Aorta (tissue), 5 donors: ENCODE measurements at places on chromosomes 1 and 21. TPM values are rescaled to one million over a fixed set of nuclear protein-coding genes. Genes with fewer than 3 reads are reported as not detected.

Gene FCN3
- 11.5 TPM for total RNA-seq

Gene VASH2
- 1.8 TPM for total RNA-seq

- H3K4me1 ChIP-seq = no peaks in the 10 kb centered on the region
- H3K27ac ChIP-seq = no peak overlapping the region
Measured at GRCh38 chr21:27104846-27105431, 138.1 kb upstream of the ADAMTS5 start.

GRCh38 chr1:80629304-80629837 is 1171.4 kb upstream of the ADGRL2 start:
- no peaks in the 10 kb centered on the region for H3K36me3 ChIP-seq
- H3K4me1 ChIP-seq = no peaks in the 10 kb centered on the region
- no peaks in the 10 kb centered on the region for H3K27me3 ChIP-seq
- H3K27ac ChIP-seq = no peak overlapping the region
- H3K4me3 ChIP-seq = no peak overlapping the region

- no peak for DNase-seq
- H3K27ac ChIP-seq = no peak overlapping the region
- H3K4me1 ChIP-seq = no peaks in the 10 kb centered on the region
- no peak overlapping the region for H3K4me3 ChIP-seq
Measured at GRCh38 chr1:212495766-212496494, 63.2 kb downstream of the NENF start.

DNA sequence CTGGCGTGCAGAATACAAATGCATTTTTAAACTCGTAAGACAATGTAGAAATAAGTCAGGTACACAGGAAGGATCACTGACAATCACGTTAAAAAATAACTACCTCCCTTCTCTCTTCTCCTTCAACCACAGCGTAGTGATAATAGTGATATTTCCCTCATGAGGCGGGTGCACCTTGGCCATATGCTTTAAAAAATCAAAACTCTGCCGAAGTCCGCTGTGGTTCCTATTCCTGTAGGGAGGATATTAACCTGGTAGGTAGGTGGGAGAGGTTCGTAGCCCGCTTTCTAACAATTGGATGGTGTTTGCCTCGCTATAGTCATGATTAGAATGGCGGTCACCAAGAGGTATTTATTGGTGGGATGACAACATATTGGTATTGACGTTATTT is 732 bp downstream of the GREM2 start:
- peak overlapping the region; percentile 33 for H3K4me3 ChIP-seq
- no peaks in the 10 kb centered on the region for H3K27me3 ChIP-seq
- H3K36me3 ChIP-seq = no peaks in the 10 kb centered on the region
- no peaks in the 10 kb centered on the region for H3K4me1 ChIP-seq

DNA sequence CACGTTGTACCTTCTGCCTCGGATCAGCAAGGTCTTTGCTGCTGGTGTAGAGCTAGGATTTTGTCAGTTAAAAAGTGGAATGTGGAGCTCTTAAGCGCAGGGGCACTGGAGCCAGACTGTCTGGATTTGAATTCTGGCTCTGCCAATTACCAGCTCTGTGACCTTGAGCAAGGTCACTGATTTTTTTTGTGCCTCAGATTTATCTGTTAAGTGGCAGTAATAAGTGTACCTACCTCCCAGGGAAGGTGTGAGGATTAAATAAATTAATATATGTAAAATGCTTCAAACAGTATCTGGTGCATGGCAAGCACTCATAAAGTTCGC is 40.3 kb downstream of the UBE2U start:
- H3K4me3 ChIP-seq = no peak overlapping the region
- no peak for DNase-seq
- H3K27me3 ChIP-seq = no peaks in the 10 kb centered on the region
